Mammary microvascular endothelial cell (primary cell): ENCODE measurements at places on chromosomes 12 and 14. TPM values are rescaled to one million over a fixed set of nuclear protein-coding genes. Genes with fewer than 3 reads are reported as not detected.

The TMEM233 gene
- 0.40 and 1.4 TPM in 2 replicates for total RNA-seq

The FAM222A gene
- total RNA-seq, result 1.0 and 1.1 TPM in 2 replicates

The IAPP gene
- not detected in 2 replicates for total RNA-seq

The ANKS1B gene
- 0.13 TPM in 1 of 2 replicates, not detected in the other for total RNA-seq

The NFE2 gene
- not detected in 2 replicates for total RNA-seq

The AKAP3 gene
- 1.3 and 1.6 TPM in 2 replicates for total RNA-seq

The LRRC10 gene
- not detected in 2 replicates for total RNA-seq

The MANSC4 gene
- not detected in 2 replicates for total RNA-seq

The BBOF1 gene
- 0.73 and 1.0 TPM in 2 replicates for total RNA-seq

The C3AR1 gene
- 0.20 and 0.30 TPM in 2 replicates for total RNA-seq

The ETFRF1 gene
- 14.4 and 24.9 TPM in 2 replicates for total RNA-seq
